ENCODE measurements at places on chromosomes 1 and 21. TPM values are rescaled to one million over a fixed set of nuclear protein-coding genes. Genes with fewer than 3 reads are reported as not detected.

DNA sequence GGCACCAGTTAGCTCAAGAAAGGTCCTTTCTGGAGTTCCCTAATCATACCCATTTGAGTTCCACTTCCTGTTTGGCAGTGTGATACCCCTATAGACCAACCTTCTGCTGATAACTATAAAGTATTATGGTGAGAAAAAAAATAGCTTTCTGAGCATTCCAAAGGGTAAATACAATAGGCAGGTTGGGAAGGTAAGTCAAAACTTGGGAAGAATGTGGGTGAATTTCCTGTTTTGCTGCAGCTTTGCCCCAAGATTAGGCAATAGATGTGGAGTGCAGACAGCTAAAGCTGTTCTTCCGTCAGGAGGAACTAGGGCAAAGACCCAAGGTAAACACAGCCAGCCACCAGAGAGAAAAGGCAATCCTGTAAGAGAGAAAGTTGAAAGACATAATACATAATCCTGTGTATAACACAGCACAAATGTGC lies 49.9 kb upstream of the GUCA2A start:
- DNase-seq, result no peak

- no peak for DNase-seq
These were observed 34.7 kb downstream of the LRP8 start for GRCh38 chr1:53293123-53293522.

GRCh38 chr21:28516021-28516420 lies 476.7 kb downstream of the LTN1 start:
- DNase-seq, result no peak

- no peak for DNase-seq
These were observed 33.3 kb downstream of the PIK3CD start for GRCh38 chr1:9684801-9685200.

- peak; percentile 59 for DNase-seq
These were observed 902.9 kb downstream of the LTN1 start for GRCh38 chr21:28089599-28090441.

DNA sequence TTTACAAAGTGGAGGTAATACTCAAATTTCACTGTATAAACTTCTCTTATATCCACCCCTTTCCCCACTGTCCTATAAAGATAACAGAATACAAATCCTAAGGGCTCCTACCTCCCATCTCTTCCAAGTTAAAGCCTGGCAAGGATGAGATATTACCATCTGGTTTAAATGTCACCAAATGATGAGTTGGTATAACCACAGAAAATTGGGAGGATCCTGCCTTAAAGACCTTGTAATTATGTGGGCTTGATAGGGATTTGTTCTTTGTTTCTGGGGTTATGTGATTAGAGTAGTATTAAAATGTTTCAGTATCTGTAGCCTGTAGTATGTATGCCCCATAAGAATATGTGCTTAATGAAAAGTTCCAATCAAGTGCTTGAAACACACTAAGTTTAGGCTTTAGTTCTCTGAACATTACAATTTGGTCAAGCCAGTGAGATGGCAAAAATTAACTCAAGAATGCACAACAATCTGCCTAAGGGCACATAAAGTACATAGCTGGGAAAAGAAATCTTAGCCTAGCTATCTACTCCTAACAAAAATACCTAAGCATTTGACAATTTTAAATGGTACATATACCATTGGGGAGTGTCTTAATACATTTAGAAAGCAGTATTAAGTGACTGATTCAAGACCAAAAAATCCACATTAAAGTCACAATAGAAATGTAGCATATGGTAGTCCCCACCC lies 14.0 kb downstream of the KDM5B start:
- DNase-seq, result no peak

GRCh38 chr21:29640080-29640508 lies 299.7 kb downstream of the GRIK1 start:
- DNase-seq, result no peak

DNA sequence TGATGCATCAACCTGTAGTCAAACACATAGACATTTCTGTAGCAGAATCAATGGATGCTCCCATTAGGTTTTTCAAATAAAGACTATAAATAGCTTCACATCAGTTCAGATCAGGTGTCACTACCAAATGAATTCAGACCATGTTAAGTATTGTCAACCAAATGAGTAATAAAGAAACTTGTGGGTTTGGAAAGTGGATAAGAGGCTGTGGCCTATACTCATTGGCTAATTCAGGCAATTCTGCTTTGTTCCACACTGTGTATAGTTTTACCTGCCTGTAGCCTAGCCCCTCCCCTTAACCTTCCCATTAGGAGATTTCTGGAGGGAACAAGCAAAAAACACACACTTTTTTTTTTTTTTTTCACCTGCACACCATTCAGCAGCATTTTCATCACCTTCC lies 321.2 kb downstream of the HLX start:
- DNase-seq, result no peak

DNA sequence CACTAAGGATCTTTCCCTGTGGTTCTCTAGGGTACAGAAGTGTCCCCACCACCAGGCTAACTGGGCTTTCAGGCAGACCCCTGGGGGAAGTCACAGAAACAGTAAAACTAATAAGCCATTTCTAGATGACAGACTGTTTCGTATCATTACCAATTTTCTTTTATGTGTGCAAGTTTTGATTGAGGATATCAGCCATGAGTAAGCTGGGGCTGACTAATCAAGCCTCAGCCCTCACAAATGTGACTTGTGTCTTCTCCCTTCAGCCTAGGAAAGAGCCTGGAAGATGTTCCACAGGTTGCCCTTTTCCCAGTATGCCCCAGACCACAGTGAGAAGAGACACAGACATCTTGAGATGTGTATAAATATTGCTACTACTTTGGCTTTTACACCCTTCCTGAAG lies 10.5 kb downstream of the PTGFRN start:
- DNase-seq, result no peak

- DNase-seq, result no peak
These were observed 4.2 kb upstream of the RGS13 start for GRCh38 chr1:192631749-192632148.

DNA sequence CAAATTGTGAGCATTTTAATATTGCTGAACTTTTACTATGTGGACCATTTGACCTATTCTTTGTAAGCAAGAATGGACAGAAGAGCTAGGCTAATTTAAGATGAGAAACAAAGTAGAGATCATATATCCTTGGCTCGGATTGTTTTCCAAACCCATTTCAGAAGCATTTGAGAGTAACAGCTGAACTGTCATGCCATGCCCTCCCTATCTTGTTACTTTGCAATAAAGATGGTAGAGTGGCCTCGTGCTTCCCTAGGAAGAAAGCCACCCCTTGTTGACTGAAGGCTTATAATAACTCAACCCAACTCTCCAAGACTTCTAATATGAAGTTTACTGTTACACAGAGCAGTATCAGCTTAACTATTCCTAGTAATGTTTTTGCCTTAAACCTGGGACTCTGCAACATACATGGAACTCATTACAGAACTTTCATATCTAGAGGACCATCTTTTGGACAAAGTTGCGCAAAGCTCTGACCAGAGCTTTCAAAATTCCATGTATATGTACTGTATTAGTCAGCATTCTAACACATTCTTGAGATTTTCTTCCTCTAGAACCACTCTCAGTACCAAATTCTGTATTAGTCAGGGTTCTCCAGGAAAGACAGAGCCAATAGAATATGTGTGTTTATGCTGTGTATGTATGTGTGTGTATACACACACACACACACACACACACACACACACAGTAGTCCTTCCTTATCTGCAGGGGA lies 68.7 kb downstream of the ADAMTS1 start:
- DNase-seq, result no peak

GRCh38 chr1:192941722-192942411 lies 117.3 kb downstream of the UCHL5 start:
- DNase-seq, result no peak

DNA sequence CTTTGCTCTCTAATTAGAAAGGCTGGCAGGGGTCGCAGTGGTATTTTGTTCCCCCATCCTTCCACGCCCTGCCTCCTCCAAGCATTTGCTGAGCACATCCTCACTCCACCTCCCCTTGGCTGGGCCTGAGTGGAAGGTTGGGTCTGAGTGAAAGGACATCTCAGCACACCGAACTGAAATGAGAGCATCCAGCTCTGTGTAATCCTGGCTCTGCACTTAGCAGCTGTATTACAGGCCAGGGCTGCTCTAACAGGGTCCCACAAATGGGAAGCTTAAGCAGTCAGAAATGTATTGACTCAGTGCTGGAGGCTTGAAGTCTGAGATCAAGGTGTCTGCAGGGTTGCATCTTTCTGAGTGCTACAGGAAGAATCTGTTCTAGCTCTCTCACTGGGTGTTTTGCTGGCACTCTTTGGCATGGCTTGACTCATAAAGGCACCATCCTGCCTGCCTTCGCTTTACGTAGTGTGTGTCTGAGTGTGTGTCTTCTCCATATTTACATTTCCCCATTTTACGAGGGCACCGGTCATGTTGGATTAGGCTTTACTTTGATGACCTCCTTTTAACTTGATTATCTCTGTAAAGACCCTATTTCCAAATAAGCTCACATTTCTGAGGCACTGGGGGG lies 48.5 kb upstream of the IGSF21 start:
- DNase-seq, result no peak

DNA sequence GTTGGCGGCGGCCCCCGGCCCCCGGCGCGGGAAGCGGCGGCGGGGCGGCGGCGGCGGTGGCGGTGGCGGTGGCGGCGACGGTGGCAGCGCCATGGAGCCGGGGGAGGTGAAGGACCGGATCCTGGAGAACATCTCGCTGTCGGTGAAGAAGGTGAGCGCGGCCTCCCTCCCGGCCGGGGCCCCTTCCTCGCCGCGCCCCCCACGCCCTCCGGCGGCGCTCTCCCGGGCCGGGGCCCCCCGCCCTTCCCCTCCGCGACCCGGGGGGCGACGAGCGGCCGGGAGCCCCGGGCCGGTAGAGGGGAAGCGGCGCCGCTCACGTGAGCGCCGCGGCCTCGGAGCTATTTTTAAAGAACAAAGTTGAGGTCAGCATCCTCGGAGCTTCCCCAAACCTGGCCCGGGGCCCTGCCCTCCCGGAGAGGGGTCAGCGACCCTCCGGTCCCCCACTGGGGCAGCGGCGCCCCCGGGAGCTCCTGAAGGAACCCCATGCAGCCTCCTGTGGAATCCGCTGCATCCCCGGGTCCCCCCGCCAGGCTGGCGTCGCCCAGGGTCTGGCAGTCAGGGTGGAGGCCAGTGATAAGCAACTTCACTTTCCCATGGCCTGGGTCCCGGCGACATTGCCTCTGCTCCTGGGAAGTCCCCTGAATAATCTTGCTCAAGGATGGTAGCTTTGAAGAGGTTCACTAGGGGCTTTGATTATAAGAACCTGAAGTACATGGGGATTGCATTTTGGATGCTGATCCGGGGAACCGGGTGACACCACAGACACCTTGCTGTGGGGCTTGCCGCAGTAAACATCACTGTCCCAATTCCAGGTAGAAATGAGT lies 560 bp downstream of the PLEKHM2 start:
- peak; percentile 52 for DNase-seq

DNA sequence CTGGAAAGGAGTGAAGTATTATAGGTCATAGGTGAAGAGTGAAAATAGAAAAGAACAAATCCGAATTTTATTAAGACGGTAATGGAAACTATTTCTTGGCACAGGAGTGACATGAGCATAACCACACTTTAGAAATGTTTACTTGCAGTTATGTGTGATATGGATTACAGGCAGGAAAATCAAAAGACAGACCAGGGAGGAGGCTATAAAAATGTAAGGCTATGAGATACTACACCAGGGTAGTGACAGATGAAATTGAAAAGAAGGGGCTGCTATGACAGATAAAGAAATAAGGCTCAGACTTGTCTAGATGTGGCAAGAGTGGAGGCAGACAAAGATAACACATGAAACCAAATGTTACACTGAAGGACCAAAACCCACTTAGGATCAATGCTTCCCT lies 31.7 kb downstream of the GPATCH2 start:
- no peak for DNase-seq

DNA sequence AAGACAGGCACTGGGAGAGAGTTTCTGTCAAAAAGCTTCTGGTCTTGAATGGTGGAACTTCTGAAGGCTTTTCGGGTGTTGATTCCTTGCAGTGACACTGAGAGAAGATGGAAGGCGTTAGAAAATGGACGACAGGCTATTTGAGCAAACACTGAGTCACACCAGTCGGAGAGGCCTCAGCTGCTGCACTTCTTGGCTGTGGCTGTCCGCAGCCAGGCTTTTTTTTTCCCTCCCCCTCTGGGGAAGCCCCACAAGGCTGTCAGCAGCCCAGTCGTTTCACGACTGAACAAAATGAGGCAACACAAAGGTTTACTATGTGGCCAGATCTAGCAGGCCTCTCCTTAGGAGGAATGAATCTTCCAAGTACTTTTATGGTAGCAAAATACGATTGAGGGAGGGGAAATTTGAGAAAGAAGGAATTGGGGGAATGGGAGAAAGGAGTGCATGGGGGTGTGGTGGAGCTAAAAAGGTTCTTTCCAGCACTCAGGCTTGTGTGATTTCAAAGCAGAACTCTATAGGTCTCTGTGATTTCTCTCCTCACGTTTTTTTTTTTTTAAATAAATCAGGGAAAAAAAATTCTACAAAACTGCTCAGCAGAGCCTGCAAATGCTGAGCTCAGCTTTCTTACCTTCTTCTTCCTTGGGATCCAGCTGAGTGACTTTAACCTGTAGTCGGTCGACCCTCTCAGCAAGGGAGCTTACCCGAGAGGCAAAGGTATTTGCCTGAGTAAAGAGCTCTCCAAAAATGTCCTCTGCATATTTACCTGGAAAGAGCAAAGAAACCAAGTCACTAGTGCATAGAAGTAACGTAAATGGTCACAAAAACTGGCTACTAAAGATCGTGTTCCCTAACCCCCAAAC lies 26.1 kb downstream of the GPR3 start:
- DNase-seq, result peak; percentile 79

DNA sequence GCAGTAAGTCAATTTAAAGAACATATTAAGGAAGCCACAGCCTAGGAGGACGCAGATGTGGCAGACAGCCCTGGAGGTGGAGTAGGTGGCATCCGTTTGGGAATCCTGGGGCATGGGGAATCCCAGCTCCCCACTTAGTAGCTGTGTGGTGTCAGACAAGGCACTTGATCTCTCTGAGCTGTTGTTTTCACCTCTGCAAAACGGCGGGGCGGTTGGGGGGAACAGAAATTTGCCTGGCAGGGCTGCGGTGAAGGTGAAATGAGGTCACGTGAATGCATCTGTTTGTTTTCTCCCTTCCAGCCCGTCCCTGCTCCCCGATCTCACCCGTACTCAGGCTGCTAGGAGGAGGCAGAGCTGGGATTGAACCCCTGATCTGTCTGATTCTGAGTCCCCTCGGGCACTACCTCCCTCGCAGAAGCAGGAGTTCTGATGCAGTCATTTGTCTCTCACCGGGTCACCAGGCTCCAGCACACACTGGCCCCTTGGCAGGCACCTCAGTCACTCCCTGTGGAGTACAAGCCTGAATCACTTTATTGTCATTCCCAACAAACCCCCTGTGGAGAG lies 2.2 kb upstream of the LAPTM5 start:
- DNase-seq, result no peak

DNA sequence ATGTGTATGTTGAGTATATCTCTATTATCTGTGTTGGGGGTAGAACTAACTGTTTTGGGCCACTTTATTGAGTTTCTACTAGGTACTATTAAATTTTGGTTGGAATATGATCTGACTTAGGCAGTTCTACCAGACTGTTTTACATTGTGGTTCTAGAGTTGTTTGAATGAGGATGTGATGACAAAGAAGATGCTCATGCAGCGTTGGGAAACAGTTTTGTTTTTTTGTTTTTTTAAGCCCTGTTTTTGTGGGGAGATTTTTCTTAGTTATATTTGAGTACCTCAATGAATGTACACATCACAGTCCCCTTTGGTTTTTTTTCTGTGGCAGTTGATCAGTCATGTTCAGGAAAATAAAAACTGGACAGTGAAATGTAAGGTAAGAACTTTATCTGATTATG lies 40.1 kb downstream of the TMED5 start:
- DNase-seq, result no peak

The IL6R gene
- polyA plus RNA-seq, result 4.1 TPM

The CELA2B gene
- polyA plus RNA-seq, result not detected

The NPPA gene
- 1.8 TPM for polyA plus RNA-seq

The OLIG2 gene
- polyA plus RNA-seq, result not detected

The BEND5 gene
- 7.7 TPM for polyA plus RNA-seq

The KRTAP12-2 gene
- not detected for polyA plus RNA-seq

The RNU1-4 gene
- 3.2 TPM for polyA plus RNA-seq

The MAP1LC3C gene
- 0.72 TPM for polyA plus RNA-seq

Measured in large intestine (tissue), 12 donors.